ENCODE measurements at places on chromosomes 6 and 20.

DNA sequence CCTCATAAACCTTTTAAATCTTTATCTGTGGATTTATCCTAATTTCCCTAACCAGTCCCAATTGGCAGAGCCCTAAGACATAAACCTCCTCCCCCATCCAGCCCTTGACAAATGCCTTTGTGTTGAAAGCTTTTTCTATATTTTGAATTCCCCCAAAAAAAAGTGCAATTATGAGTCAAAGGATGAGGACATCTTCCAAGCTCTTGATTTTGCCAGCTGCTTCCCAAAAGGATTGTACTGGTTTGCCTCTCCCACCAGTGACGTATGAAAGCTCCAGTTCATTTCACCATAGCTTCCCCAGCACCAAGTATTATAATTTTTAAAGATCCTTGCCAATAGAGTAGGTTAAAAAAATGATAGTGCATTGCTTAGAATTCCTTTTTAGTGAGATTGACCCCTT lies 38.9 kb downstream of the SIRPA start:
- no peak overlapping the region for H3K4me3 ChIP-seq
- H3K27me3 ChIP-seq, result no peaks in the 10 kb centered on the region
- no peak for DNase-seq
- H3K4me1 ChIP-seq, result peaks cover 9% of the 10 kb centered on the region
- H3K36me3 ChIP-seq, result peaks cover 4% of the 10 kb centered on the region

GRCh38 chr20:50704971-50705370 lies 13.6 kb upstream of the RIPOR3 start:
- DNase-seq, result no peak
- H3K36me3 ChIP-seq, result no peaks in the 10 kb centered on the region
- H3K27me3 ChIP-seq, result no peaks in the 10 kb centered on the region
- H3K4me3 ChIP-seq, result no peak overlapping the region

GRCh38 chr20:12821249-12821648 lies 187.5 kb upstream of the SPTLC3 start:
- no peak overlapping the region for H3K27ac ChIP-seq
- DNase-seq, result no peak
- no peak overlapping the region for H3K4me3 ChIP-seq
- no peaks in the 10 kb centered on the region for H3K36me3 ChIP-seq
- peaks cover 8% of the 10 kb centered on the region for H3K4me1 ChIP-seq

- H3K36me3 ChIP-seq, result no peaks in the 10 kb centered on the region
- H3K4me1 ChIP-seq, result peaks cover 34% of the 10 kb centered on the region
- DNase-seq, result peak; percentile 28
- no peaks in the 10 kb centered on the region for H3K27me3 ChIP-seq
- no peak overlapping the region for H3K27ac ChIP-seq
Measured at GRCh38 chr6:108945681-108946159, 97.5 kb downstream of the ARMC2 start.

GRCh38 chr6:52598123-52598823 lies 21.4 kb upstream of the TRAM2 start:
- H3K4me1 ChIP-seq, result peaks cover 22% of the 10 kb centered on the region
- H3K27me3 ChIP-seq, result no peaks in the 10 kb centered on the region
- H3K36me3 ChIP-seq, result no peaks in the 10 kb centered on the region
- H3K4me3 ChIP-seq, result peak overlapping the region; percentile 43
- peak overlapping the region; percentile 34 for H3K27ac ChIP-seq
- peak; percentile 86 for DNase-seq

DNA sequence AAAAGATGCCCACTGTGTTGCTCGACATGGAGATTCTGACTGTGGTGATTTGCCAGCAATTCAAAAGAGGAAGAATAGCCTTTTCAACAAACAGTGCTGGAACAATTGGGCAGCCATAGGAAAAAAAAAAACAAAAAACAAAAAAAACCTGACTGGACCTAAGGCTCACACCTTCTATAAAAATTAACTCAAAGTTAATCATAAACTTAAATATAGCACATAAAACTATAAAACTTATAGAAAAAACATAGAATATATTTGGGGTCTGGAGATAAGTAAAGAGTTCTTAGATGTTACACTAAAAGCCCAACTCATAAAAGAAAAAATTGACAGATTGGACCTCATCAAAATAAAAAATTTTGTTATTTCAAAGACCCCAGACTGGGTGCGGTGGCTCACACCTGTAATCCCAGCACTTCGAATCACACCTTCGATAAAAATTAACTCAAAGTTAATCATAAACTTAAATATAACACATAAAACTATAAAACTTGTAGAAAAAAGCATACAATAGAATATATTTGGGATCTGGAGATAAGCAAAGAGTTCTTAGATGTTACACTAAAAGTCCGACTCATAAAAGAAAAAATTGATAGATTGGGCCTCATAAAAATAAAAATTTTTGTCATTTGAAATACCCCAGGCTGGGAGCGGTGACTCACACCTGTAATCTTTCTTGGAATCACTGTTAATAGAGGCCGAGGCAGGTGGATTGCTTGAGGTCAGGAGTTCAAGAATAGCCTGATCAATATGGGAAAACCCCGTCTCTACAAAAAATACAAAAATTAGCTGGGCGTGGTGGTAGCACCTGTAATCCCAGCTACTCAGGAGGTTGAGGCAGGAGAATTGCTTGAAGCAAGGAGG lies 115.6 kb upstream of the FAM83B start:
- no peak for DNase-seq
- no peak overlapping the region for H3K27ac ChIP-seq
- H3K36me3 ChIP-seq, result no peaks in the 10 kb centered on the region
- H3K4me3 ChIP-seq, result no peak overlapping the region
- no peaks in the 10 kb centered on the region for H3K4me1 ChIP-seq

DNA sequence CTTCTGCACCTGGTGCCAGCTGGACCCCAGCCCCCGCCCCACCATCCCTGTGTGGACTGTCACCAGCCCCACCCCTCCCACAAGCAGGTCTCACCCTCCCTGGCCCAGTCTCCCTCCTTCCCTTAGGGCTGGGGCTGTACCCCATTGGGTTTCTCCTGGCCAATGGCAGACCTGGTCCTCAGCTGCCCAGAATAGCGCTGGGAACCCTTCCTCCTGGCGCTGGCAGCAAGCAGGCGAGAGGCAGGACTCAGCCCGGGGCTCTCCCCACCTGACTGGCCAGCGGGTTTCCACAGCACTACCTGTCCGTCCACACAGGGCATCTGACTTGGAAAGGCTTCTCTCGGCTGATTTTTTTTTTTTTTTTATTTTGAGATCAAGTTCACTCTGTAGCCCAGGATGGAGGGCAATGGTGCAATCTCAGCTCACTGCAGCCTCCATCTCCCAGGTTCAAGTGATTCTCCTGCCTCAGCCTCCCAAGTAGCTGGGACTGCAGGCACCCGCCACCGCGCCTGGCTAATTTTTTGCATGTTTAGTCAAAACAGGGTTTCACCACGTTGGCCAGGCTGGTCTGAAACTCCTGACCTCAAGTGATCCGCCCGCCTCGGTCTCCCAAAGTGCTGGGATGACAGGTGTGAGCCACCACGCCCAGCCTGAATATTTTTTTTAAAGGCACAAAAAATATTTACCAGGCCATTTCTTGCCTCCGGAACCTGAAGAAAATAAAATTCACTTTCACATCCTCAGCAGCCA lies 21.6 kb upstream of the CHRNA4 start:
- no peak overlapping the region for H3K27ac ChIP-seq
- peaks cover 18% of the 10 kb centered on the region for H3K27me3 ChIP-seq
- peaks cover 30% of the 10 kb centered on the region for H3K36me3 ChIP-seq
- no peak overlapping the region for H3K4me3 ChIP-seq

GRCh38 chr6:144744720-144745119 lies 459.6 kb downstream of the UTRN start:
- peaks cover 3% of the 10 kb centered on the region for H3K36me3 ChIP-seq
- DNase-seq, result no peak
- peaks cover 16% of the 10 kb centered on the region for H3K4me1 ChIP-seq
- H3K27ac ChIP-seq, result peak overlapping the region; percentile 40

DNA sequence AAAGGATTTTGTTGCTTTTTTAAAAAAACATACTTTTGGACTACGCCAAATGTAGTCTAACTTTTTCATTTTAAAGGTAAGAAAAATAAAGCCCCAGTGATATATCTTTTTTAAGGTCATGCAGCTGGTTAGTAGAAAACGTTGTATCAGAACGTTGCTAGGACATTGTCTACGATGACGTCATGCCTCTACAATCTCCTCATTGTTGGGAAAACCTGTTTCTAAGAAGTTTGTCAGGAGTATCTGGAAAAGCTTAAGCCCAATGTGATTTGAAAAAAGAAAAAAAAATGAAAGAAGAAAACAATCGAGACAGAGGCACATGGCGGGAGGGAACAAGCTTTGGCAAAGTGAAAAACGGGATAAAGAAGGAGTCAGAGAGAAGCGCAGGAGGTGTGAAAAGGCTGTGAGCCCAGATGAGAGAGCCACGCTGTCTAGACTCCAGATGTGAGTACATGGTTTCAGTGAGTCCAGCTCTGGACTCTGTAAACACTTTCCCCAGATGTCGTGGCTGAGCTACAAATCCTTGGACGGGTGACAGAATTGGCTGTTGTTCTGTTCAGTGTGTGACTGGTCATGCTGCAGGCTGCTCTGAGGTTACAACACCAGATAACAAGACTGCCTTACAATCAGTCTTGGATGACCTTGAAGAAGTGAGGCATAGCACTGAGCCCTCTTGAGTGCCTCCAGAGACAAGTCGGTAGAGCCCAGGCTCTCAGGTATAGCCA lies 656.7 kb upstream of the ID4 start:
- H3K27me3 ChIP-seq, result no peaks in the 10 kb centered on the region
- no peak overlapping the region for H3K4me3 ChIP-seq
- H3K27ac ChIP-seq, result no peak overlapping the region
- peaks cover 3% of the 10 kb centered on the region for H3K4me1 ChIP-seq

- no peaks in the 10 kb centered on the region for H3K36me3 ChIP-seq
- H3K4me3 ChIP-seq, result no peak overlapping the region
- H3K27ac ChIP-seq, result no peak overlapping the region
- peaks cover 33% of the 10 kb centered on the region for H3K4me1 ChIP-seq
- peak; percentile 86 for DNase-seq
Measured at GRCh38 chr6:26224940-26225847, 138.0 kb downstream of the HFE start.
